ENCODE measurements at places on chromosomes 1 and 21.

- DNase-seq, result no peak
Observed at GRCh38 chr1:32349211-32349708, 13.0 kb downstream of the FAM229A start.

DNA sequence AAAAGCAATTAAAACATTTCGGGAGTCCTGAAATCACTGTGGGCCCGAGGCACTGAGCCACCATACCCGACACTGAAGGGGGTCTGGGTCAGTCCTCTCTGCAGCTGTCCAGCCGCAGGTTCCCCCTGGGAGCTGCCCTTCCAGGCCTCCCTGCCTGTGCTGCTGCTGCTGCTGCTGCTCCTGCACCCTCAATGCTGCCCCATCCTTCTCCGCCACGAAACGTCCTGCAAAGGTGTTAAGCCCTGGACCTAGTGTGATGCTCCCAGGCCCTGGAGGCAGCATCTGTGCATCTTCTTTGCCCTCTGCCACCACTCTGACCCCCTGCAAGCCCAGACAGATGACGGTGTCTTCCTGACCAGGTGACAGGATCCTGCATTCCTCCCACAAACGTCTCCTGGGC, 513.3 kb downstream of the NPHP4 start:
- no peak for DNase-seq

DNA sequence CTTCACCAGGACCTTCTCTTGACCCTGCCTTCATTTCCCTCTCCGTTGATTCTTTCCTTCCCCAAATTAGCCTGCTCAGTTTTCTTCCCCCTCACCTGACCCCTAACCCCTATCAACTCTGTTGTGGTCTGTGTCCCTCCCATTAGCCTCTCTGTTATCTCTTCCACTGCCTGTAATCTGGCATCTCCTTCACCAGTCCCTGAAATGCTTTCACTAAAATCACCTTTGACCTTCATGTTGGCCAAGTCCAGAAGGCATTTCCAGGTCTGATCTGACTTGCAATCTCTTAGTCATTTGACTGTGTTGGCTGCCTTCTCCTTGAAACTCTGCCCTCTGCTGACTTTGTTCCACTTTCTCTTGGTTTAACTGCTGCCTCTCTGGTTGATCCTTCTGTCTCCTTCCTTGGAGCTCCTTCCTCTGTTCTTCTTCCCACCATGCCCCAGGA, 28.2 kb downstream of the ATP8B2 start:
- no peak for DNase-seq

GRCh38 chr1:223551610-223552009, 113.9 kb downstream of the CAPN8 start:
- no peak for DNase-seq

DNA sequence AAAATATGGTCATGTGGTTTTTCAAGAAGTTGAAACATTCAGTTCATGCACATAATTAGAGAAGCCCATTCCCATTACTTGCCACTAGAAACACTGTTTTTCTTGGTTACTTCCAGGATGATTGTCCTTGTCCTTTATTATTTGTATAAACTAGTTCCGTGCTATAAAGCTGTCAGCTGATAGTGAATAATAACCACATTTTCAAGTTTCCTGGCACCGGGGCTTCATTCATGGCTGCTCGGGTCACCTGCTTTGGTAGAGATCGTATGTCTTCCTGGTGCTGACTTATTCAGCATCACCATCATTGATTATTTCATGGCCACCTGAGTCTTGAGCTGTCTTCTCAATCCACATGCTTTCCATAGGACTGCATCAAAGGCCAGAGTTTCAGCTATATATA, 62.9 kb upstream of the ZNF326 start:
- no peak for DNase-seq

DNA sequence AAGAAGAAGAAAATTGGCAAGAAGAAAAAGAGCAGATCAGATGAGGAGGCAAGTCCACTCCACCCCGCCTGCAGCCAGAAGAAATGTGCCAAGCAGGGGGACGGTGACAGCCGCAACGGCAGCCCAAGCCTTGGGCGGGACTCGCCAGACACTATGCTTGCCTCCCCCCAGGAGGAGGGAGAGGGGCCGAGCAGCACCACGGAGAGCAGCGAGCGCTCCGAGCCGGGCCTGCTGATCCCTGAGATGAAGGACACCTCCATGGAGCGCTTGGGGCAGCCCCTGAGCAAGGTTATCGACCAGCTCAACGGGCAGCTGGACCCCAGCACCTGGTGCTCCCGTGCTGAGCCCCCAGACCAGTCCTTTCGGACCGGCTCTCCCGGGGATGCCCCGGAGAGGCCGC, 9.0 kb upstream of the SLC25A34 start:
- no peak for DNase-seq

DNA sequence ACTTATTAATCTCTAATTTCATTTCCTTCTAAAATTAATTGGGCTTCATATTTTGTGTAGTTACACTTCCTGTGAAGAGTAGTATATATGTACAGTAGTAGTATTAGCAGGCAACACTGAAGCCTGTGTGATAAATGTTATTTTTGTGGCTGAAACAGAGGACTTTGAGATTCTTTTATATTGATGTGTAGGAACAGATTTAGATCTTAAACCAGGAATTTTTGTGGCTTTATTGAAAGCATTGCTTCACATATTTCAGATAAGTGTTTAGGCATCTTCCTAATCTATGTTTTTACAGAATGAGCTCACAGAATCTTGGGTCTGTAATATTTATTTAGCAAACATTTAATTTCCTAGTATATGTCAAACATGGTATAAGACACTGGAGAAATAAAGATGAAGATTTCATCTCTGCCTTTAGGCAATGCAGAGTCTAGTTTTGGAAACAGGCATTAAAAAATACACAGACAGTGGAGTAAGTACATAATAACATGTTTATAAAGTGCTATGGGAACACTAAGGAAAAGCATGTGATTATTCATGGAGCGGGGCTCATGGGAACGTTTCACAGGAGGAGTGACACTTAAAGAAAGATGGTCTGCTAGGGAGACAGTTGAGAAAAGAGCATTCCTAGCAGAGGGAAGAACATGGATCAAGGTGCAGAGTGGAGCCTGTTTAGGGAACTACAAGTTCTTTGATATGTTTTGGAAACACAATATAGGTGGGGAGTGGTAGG, 52.7 kb downstream of the MIGA1 start:
- no peak for DNase-seq

- no peak for DNase-seq
Observed at GRCh38 chr1:22817462-22817861, 106.8 kb downstream of the EPHB2 start.

GRCh38 chr1:93816970-93817678, 61.9 kb downstream of the DNTTIP2 start:
- DNase-seq, result no peak

- DNase-seq, result peak; percentile 3
Observed at GRCh38 chr1:109814993-109815786, 51.5 kb upstream of the EPS8L3 start.

DNA sequence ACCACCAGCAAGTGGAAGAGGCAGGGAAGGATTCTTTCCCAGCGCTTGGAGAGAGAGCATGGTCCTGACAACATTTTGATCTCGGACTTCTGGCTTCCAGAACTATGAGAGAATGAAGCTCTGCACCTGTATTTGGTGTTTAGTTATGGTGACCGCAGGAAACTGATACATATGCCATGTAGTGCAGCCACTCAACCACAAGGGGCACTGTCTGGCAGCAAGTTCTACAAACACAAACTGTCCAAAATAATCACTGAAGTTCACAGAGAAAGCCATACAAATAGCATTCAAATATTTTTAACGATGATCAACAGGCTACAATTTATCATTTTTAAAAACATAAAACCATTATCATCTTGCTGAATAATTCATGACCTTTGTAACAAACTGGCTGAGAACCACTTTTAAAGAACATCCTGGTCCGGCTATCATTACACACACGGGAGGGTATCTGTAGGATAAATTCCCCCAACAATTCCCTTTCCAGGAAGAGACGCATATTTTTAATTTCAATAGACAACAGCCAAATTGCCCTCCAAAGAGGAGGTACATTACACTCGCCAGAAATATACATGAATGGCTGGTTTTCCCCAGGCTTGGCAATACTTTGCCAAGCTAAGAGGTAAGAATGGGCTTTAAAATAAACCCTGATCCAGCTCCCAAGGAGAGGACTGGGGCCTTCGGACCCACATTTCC, 9.2 kb upstream of the CBR3 start:
- no peak for DNase-seq

DNA sequence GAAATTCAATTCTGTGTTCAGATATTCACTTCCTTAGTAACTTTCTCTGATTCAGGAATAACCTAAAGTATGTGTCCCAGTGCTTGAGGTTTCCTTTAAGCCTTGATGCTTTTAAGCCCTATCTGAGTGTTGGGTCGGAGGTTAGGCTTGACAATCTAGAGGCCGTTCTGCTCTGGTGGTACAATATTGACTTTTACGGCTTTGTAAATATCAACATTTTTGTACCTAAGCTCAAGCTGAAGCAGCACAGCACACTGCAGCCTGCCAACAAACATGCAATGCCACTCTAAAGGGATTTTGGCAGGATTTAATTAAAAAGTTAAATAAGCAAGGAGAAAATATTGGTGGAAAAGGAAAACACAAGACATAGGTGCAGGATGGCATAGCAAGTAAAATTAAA, 279.2 kb downstream of the NEGR1 start:
- no peak for DNase-seq
